ENCODE measurements at places on chromosomes 13 and 19.

DNA sequence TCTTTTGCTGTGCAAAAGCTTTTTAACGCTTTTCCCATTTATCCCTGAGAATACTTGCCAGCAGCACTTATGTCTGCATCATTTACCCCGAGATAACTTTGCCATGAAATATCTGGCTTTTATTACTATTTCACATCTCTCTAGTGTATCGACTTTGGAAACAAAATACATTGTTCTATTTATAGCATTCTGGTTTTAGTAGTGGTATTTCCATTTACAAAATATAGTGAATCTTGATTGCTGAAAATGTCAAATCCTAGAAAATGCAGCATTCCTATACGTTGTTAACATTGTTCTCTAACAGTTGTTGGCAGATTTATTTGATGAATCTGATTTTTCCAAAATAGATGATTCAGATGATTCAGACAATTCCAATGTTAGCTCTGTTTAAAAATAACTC, 189.3 kb upstream of the SPRY2 start:
- no peak for DNase-seq

DNA sequence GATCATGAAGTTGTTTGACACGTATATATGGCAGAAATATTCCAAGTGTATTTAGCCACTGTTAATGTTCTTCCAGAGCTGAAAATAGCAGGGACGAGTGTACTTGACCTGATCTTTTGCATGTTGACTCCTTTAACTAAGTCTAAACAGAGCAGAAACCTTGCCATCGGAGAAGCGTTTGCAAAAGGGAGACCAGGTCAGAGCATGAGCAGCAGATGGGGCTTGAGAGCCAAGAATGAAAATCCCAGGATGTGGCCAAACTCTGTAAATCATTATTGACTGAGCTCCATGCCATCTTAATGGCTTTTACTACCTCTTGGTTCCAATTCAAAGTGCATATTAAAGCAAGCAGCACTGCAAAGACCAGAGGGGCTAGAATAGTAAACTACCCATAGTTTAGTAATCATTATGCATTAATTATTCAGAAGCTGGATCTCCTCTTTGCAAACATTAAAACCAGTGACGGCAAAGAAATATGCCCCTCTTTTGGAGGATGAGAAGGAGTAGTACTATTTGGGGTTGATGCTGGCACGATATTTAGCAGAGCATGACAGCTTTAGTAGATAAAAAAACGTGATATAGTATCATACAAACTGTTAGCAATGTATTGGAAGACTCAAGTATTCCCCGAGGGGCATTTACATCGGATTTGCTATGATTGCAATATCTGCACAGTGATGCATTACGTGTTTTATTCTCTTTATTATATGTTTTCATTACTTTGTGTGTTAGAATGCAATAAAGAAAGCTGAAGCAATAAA, 55.7 kb downstream of the FAM216B start:
- DNase-seq, result no peak

DNA sequence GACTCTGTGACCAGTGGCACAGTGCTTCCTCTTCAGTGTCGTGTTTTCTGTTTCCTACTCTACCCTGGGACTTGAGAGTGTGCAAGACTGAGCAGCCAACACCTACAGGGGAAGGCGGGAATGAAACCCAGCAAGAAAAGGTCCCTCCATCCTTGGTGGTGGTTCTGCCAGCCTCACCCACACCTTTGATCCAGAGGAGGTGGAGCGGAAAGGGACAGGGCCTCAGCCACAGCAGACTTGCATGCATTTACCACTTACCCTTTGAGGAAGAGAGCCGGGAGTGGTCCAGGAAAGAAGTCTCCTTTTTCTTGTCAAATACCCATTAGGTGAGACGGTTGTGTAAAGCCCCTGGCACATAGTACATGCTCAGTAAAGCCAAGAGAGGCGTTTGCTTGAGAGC, 164.8 kb upstream of the ZNF536 start:
- DNase-seq, result no peak

DNA sequence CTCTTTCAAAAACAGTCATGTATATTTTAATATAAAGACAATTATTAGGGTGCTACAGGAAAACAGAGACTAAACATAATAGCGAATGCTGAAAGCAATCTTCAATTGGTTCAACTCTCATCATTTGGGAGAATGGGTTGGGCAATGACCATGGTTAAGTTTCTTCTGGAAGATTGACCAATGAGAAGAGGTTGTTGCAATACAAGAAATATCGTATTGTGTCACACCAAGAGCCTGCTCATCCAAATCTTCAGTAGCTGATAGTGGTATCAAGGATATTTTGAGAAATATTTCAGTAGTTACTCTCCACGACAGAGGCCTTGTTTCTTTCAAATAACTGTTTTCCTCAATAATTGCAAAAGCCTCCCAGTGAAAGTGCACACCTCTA, 83.0 kb upstream of the FNDC3A start:
- DNase-seq, result no peak

- DNase-seq, result no peak
Measured at GRCh38 chr19:8373867-8374813, 10.2 kb downstream of the ANGPTL4 start.

GRCh38 chr19:13876834-13877233, at the start of gene NANOS3:
Gene NANOS3 (plus strand): TSS chr19:13877134. CDS start chr19:13877249, 115 bp downstream.
- no peak for DNase-seq

DNA sequence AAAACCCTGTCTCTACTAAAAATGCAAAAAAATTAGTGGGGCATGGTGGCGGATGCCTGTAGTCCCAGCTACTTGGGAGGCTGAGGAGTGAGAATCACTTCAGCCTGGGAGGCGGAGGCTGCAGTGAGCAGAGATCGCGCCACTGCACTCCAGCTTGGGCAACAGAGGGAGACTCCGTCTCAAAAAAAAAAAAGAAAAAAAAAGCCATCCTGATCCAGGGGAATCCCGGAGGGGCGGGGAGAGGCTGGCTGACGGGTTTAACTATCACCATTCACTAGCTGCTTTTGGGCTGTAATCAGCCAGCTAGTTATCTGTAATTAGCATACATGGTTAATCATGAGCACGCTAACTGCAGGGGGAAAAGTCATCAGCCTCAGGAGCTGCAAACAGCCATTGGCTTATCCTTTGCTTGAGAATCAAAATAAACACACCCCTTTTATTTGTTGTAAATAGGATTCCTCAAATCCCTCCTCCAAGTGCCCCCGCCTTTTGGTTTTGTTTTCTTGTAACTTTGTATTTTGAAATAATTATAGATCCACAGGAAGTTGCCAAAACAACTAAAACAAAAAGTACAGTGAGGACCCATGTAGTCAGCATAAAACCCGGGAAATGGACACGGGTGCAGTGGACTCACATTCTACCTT, 9.6 kb downstream of the FSD1 start:
- DNase-seq, result no peak

- peak; percentile 18 for DNase-seq
Measured at GRCh38 chr19:6979399-6979798, 41.8 kb downstream of the MBD3L2B start.

DNA sequence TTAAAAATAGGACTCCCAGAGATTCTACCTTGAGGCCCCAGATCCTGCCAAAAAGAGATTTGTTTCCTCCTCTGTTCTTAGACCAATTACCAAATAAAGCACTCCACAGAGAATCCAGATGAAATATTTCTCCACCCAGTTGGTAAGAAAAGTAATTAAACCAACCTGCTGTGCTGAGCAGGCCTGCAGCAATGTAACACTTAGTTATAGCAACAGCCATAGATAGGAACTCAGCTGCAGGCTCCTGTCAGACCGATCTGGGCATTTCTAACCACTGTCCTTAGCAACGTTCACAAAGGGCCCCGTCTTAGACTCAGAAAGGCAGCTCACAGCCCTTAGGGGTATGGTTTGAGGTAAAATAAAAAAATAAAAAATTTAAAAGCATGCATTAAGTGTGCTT, 271.1 kb downstream of the KCNRG start:
- no peak for DNase-seq

DNA sequence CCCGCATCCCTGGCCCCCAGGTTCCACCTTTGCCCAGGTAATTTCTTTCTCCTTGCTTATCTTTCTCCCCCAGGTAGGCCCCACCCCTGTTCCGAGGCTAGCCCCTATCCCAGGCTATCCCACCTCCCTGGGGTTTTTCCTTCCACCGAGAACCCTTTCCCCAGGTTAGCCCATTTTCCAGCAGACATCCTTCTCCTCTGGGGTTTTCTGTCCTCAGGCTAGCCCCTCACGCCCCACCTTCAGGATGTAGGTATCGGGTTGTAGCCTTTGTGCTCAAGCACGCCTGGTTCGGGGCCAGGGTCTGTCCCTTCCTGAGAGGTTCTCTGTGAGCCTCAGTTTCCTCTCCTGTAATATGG, 837 bp downstream of the FSD1 start:
- no peak for DNase-seq

- no peak for DNase-seq
Measured at GRCh38 chr13:40311356-40312101, 354.9 kb downstream of the FOXO1 start.

- no peak for DNase-seq
Measured at GRCh38 chr13:113763961-113764792, 5.2 kb downstream of the TMEM255B start.

DNA sequence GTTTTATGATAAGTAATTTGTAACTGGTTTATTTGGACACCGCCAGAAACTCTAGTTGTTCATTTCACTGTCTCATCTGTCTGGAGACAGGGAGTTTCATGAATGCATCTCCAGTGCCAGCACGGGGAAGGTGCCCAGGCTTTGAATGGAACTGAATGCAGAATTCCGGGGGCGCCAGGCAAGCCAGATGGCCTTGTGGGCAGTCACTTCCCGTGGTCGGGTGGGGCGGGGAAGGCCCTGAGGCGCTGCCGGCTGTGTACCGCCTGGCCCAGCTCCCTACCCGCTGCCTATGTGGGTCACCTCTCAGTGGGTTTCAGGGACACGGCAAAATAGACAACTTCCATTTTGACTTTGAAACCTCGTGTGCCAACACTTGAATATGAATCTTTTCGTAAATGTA, 28.8 kb upstream of the MCF2L start:
- no peak for DNase-seq

- no peak for DNase-seq
Measured at GRCh38 chr13:51704399-51705313, 99.3 kb downstream of the DHRS12 start.

DNA sequence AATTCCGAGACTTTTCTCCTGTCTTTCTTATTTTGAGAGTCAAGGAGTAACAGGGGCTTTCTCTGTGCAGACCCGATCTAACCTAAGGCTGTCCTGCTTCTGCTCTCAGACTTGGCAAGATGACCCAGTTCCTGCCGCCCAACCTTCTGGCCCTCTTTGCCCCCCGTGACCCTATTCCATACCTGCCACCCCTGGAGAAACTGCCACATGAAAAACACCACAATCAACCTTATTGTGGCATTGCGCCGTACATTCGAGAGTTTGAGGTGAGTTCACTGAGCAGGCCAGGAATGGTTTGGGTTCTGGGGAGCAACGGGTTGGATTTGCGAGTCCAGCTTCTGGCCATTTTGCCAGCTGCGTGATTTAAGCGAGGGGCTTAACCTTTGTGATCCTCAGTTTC, 1.0 kb downstream of the SNRNP70 start:
- DNase-seq, result no peak

DNA sequence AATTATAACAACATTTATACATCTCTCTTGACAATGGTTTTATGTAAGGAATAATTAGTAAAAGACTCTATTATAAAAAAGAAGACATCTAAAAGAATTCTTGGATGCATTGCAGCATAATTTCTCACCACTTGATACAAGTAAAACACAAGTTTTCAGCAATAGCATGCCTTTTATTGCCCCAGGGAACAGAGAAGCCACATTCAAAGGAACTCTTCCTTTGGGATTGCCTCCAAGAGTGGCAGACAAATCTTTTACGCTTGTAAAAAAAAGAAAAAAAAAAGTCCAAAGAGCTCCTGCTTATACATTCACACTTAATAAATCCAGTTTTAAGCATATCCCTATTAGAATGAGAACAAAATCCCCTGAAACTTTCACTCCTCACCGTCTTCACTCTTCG, 2357.8 kb upstream of the PCDH20 start:
- no peak for DNase-seq

- no peak for DNase-seq
Measured at GRCh38 chr13:91894316-91894715, 495.9 kb downstream of the GPC5 start.

DNA sequence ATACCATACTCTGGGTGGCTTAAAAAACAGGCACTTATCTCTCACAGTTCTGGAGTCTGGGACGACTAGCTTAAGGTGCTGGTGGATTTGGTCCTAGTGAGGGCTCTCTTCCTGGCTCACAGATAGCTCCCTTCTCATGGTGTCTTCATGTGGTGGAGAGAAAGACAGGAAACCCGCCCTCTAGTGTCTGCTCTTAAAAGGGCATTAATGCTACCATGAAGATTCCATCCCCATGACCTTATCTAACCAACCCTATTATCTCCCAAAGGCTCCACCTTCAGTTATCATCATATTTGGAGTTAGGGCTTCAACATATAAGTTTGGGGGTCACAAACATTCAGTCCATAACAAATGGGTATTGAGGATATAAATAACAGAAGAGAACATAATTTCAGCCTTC, 139.4 kb downstream of the HS6ST3 start:
- no peak for DNase-seq

GRCh38 chr19:4811328-4812131, 20.0 kb downstream of the TICAM1 start:
- DNase-seq, result peak; percentile 96

GRCh38 chr13:87123987-87124784, 547.0 kb upstream of the SLITRK5 start:
- DNase-seq, result no peak

DNA sequence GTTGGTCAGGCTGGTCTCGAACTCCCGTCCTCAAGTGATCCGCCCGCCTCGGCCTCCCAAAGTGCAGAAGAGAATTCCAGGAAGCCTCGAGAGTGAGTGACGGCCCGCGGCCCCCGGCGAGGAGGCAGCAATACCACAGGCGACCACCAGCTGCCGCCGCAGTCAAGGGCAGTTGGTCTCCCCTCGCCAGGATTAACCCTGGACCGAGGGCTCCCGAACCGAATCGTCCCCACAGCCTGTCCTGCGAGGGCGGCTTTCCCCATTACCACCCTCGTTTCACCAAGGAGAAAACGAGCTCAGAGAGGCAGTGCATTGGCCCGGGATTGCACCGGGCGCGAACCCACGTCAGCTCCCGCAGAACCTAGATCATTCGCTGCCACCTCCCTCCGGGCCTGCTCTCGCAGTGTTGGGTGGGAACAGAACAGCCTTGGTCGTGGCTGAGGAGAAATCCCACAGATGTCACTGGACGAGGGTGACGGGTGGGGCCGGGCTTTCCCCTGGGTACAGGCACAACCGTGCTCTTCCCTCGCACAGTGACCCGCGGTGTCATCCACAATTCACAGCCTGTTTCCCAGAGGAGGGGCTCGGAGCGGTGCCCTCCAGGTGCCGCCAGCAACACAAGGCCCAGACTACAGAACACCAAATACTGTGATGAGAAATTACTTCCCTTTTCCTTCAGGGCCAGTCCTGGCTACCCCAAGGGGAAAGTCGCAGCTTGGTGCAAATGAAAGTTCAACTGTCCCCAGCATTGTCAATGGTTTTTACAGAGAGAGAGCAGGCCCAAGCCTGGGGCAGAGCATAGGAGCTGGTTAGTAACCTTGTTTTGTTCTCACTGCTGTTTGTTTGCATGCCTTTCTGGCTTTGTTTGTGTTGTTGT, 24.8 kb downstream of the C2CD4C start:
- DNase-seq, result peak; percentile 26
